Activated CD4-positive, alpha-beta T cell treated with anti-CD3 and anti-CD28 coated beads for 4 hours (primary cell): ENCODE measurements at places on chromosomes 2 and 18.

- DNase-seq = no peak
These were observed 430 bp downstream of the BIN1 start for GRCh38 chr2:127106457-127106990.

GRCh38 chr2:69089266-69089665 is 76.3 kb downstream of the ANTXR1 start:
- DNase-seq = no peak

- DNase-seq = no peak
These were observed 50.8 kb upstream of the SMAD7 start for GRCh38 chr18:49001587-49001986.

- no peak for DNase-seq
These were observed 234.4 kb downstream of the LPIN1 start for GRCh38 chr2:11980809-11981208.

- no peak for DNase-seq
These were observed 142.4 kb downstream of the NDUFA10 start for GRCh38 chr2:239882781-239883180.

GRCh38 chr18:25674183-25674582 is 322.2 kb upstream of the ZNF521 start:
- DNase-seq = no peak

GRCh38 chr2:173762221-173762620 is 203.0 kb downstream of the SP3 start:
- DNase-seq = no peak

GRCh38 chr2:205836477-205837221 is 154.3 kb downstream of the NRP2 start:
- DNase-seq = no peak

DNA sequence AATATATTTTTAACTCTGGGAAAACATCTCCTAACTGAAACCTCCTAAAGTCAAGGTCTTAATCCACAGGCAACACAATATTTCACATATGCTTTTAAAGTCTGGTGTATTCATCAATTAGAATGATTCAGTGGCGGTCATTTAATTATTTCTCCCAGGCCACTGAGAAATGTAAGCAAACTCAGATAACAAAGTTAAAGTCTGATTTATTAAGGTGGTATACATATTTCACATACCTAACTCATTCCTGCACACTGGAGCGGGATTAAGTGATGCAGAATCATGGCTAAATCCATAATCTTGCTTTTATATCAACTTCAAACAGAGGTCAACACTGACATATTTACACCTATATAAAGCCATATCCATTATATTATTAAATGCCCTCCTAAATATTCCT is 43.7 kb downstream of the FRZB start:
- no peak for DNase-seq

DNA sequence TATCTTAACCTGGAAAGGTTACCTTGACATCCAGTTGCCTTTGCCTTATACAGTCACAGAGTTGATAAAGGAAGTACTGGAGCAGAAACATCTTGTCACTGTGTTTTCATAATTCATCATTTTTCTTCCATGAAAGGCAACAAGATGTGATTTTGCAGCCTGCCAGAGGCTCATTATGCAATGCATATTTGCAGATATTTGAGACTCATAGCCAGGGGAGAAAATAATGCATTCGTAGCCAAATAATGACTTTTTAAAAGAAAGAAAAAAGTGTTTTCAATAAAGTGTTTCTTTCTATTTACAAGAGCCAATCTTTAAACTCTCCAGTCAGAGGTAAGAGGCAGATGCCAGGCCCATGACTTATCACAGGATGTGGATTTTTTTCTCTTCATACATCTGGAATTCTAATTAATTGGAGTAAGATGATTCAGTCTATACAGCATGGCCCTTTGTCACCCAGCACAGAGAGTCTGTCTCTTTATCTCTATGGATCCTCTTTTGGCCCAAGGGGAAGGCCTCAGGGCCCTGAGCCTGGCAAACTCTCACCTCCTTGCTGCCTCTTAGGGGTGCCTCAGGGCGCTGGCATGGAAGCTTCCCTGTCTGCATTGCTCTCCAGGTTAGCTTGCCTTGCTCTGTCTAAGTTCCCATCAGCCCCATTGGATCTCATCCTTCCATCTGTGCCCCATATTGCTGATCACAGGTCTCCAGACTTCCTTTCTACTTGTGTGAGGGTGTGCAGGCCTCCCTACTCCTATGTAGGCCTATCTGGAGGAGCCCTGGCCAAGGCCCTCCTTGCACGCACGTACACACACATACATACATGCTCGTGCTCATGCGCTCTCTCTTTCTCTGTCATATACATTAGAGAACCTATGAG is 247.7 kb downstream of the TPGS2 start:
- DNase-seq = no peak

GRCh38 chr2:201985728-201986462 is 47.8 kb upstream of the FZD7 start:
- DNase-seq = no peak

GRCh38 chr2:50591642-50592041 is 440.3 kb downstream of the NRXN1 start:
- no peak for DNase-seq

- DNase-seq = no peak
These were observed 60.7 kb downstream of the RAB27B start for GRCh38 chr18:54888933-54889332.

GRCh38 chr18:61167902-61168301 is 165.3 kb upstream of the CDH20 start:
- no peak for DNase-seq

DNA sequence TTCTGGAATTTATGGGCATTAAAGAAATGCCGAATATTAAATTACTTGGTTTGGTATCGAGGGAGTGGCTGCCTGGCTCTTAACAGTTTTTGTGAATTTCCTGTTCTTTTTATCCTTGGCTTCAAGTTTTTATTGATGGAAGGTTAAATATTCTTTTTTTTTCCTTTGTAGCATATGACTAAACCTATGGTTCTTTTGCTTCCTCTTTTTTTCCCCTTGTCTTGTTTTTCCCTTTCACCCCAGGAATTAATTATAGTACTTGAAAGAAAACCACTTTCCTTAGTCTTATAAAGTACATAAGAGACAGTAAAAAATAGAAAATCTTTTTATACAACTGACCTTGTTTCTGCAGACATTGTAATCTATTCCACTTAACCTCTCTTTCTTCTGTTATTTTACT is 42.4 kb downstream of the MGAT5 start:
- no peak for DNase-seq

- DNase-seq = no peak
These were observed 448.9 kb downstream of the NBAS start for GRCh38 chr2:15112216-15112615.

GRCh38 chr2:172931918-172932520 is 143.6 kb upstream of the MAP3K20 start:
- peak; percentile 62 for DNase-seq

GRCh38 chr2:138239902-138240491 is 261.6 kb upstream of the SPOPL start:
- no peak for DNase-seq

DNA sequence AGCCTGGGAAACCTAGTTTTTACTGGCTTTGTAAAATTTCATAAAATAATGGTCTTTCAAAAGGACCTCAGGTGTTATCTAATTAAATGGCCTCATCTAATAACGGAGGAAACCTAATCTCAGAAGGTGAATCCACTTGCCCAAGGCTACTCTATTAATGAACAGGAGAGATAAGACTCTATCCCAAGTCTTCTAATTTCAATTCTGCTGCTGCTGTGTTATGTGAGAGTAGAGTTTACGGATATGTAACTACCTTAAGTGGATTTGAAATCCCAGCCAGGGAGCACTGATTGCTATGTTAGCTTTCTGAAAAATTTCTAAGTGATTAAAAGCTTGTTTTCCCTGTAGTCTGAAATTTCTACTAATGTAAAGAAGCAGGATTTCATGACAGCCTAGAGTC is 17.2 kb upstream of the ADCY3 start:
- no peak for DNase-seq
